ENCODE measurements at places on chromosomes 12 and 14. TPM values are rescaled to one million over a fixed set of nuclear protein-coding genes. Genes with fewer than 3 reads are reported as not detected.

- DNase-seq, result peak; percentile 6
- H3K27me3 ChIP-seq, result no peaks in the 10 kb centered on the region
- H3K36me3 ChIP-seq, result no peaks in the 10 kb centered on the region
- peak overlapping the region; percentile 93 for H3K4me3 ChIP-seq
- H3K27ac ChIP-seq, result peak overlapping the region; percentile 97
Observed at GRCh38 chr12:57430112-57430930, 522 bp downstream of the R3HDM2 start.

ERG28 gene
- total RNA-seq, result 15.9 TPM

MANSC4 gene
- total RNA-seq, result not detected

- H3K27ac ChIP-seq, result no peak overlapping the region
- peaks cover 20% of the 10 kb centered on the region for H3K4me1 ChIP-seq
- no peak overlapping the region for H3K4me3 ChIP-seq
- H3K27me3 ChIP-seq, result peaks cover 2% of the 10 kb centered on the region
- no peaks in the 10 kb centered on the region for H3K36me3 ChIP-seq
Observed at GRCh38 chr14:64198486-64198885, 95.7 kb downstream of the ESR2 start.

GRCh38 chr12:3720772-3721171 lies 32.1 kb downstream of the CRACR2A start:
- no peak for DNase-seq
- no peaks in the 10 kb centered on the region for H3K4me1 ChIP-seq
- H3K27ac ChIP-seq, result no peak overlapping the region
- peaks cover 39% of the 10 kb centered on the region for H3K27me3 ChIP-seq

GRCh38 chr12:132850291-132850690 lies 21.6 kb upstream of the GOLGA3 start:
- DNase-seq, result no peak
- H3K27ac ChIP-seq, result no peak overlapping the region
- no peak overlapping the region for H3K4me3 ChIP-seq
- H3K36me3 ChIP-seq, result peaks cover 39% of the 10 kb centered on the region
- H3K27me3 ChIP-seq, result no peaks in the 10 kb centered on the region
- H3K4me1 ChIP-seq, result no peaks in the 10 kb centered on the region

DNA sequence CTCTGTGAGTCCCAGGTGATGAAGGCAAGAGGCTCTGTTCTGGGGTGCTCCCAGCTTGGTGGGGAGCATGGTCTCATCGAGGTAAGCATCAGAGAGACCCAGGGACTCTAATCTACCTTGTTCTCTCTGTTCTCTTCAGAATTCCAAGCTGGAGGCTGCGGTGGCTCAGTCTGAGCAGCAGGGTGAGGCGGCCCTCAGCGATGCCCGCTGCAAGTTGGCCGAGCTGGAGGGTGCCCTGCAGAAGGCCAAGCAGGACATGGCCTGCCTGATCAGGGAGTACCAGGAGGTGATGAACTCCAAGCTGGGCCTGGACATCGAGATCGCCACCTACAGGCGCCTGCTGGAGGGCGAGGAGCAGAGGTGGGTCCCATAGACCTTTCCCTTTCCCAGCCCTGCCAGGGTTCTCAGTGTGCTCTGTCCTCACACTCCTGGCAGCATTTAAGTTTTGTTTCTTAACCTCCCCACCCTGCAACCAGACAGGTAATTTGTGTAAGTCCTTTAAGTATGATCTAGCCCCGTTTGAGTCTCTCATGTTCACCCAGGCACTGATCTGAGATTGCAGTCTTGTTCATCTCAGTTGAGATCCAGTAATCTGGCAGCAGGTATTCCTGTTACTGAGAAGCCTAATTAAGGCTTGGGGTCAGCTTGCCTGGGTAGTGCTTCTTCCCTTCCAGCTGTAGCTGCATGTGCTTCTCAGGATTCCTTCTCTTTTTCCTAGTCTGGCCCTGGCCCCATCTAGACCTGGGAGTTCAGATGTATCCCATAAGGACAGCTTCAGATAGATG lies 14.8 kb upstream of the KRT81 start:
- H3K36me3 ChIP-seq, result no peaks in the 10 kb centered on the region
- H3K27me3 ChIP-seq, result peaks cover 22% of the 10 kb centered on the region
- no peak overlapping the region for H3K27ac ChIP-seq

DNA sequence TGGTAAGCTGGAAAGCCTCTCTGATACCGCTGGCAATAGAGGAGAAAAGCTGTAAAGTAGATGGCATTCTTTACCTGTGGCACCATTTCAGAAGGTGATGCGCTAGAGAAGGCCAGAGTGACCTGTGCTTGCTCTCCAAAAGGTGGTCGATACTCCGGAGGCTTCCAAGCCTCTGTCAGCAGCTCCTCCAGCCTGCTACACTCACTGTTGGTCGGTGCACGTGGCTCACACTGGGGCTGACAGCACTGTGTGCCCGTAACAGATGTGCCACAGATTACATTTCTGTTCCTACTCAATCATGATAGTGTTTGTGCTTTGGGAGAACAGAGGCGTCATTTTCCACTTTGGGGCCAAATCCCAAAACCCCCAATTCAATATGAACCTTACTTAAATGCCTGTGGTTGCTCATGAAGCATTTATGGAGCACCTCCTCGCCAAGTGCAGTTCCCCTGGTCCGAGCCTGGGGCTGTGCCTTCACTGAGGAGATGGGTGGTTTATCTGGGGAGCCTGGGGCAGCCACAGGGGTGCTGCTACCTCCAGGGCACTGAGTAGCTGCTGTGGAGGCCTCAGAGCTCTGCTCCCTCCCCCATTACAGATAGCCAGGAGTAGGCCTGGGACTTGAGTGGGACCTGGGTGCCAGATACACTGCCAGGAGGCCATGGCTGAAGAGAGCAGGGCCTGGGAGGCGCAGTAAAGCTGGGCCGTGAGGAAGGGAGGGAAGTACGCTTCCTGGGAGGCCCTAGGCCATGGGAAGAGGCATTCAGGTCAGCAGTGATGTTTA lies 26.8 kb downstream of the CCNK start:
- no peak overlapping the region for H3K4me3 ChIP-seq
- peaks cover 29% of the 10 kb centered on the region for H3K36me3 ChIP-seq
- peak overlapping the region; percentile 66 for H3K27ac ChIP-seq
- no peak for DNase-seq

DNA sequence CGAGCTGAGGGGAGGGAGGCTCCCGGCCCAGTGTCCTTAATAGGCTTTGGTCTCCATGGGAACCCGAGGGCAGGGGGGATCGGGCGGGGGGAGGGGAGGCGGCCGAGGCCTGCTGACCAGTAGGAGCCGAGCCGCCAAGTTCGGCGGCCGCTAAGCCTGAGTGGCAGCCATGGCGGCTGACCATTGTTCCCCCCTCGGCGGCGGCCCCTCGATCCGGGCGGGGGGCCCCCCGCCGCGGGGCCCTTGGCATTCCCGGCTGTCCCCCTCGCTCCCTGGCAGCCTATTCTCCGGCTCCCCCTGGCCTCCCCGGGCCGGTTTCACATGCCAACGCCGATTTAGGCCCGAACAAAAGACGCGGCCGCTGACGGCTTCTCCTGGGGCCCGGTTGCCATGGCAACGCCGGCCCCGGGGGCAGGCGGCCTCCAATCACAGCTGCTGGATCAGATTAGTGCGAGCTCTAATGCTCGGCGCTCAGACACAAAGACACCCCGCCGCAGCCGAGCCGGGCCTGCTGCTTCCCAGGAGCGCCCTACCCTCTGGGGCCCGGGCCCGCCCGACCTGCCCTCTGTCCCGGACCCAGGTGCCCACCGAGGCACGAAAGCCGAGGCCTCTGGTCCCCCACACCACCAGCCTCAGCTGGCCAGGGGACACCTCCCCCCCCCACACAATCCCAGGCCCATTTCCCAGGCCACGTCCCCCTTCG lies 7.3 kb downstream of the MSI1 start:
- no peak for DNase-seq
- H3K27me3 ChIP-seq, result peaks cover 41% of the 10 kb centered on the region
- no peak overlapping the region for H3K4me3 ChIP-seq
- H3K4me1 ChIP-seq, result no peaks in the 10 kb centered on the region
- no peaks in the 10 kb centered on the region for H3K36me3 ChIP-seq
- no peak overlapping the region for H3K27ac ChIP-seq

MYG1 gene
- total RNA-seq, result 75.0 TPM

DNA sequence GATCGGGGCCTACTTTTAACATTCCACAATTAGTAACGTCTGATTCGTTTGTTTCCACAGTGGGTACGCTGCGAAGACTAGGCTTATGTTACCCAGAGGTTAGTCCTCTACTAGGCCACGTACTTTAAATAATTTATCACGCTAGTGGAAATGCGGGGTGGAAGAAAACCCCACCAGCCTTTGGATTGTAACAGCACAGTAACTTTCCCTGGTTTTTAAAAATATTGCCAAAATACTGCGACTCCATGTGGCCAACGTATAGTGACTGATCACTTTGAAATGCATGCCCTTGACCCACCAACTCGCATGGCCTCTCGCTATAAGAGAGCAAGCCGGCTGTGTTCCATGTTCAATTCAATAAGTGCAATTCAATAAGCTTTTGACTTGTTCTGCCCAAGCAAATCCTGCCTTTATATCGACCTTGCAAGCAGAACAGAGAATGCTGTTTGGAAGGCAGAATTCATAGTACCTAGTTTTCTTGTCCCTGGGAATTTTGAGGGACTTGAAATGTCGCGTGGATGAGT lies 882 bp upstream of the GTF2A1 start:
- H3K27ac ChIP-seq, result peak overlapping the region; percentile 99
- no peak for DNase-seq
- H3K4me3 ChIP-seq, result peak overlapping the region; percentile 94
- H3K4me1 ChIP-seq, result peaks cover 32% of the 10 kb centered on the region
- H3K36me3 ChIP-seq, result peaks cover 5% of the 10 kb centered on the region

KRT7 gene
- total RNA-seq, result 376 TPM

RPAP3 gene
- total RNA-seq, result 43.4 TPM

ACOT4 gene
- not detected for total RNA-seq

DNA sequence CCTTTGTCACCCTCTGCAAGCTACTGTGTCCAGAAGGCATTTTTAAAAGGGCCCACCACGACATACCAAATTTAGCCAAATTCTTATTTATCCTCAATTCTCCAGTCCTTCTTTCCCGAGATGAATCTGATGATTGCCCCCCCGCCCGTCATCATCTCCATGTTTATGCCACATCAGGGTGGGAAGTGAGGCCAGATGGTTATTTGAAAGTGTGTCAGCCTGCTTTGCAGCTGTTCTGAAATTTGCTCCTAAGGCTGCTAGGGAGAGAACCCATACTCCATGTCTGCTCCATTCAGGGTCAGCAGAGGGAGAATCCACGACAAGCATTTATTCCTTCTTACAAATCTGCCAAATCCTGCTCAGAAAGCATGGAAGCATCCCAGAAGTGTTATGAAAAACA lies 337.8 kb downstream of the ADAMTS20 start:
- no peak overlapping the region for H3K4me3 ChIP-seq
- peaks cover 15% of the 10 kb centered on the region for H3K4me1 ChIP-seq
- no peak for DNase-seq
- H3K36me3 ChIP-seq, result no peaks in the 10 kb centered on the region

C12orf42 gene
- not detected for total RNA-seq

DNA sequence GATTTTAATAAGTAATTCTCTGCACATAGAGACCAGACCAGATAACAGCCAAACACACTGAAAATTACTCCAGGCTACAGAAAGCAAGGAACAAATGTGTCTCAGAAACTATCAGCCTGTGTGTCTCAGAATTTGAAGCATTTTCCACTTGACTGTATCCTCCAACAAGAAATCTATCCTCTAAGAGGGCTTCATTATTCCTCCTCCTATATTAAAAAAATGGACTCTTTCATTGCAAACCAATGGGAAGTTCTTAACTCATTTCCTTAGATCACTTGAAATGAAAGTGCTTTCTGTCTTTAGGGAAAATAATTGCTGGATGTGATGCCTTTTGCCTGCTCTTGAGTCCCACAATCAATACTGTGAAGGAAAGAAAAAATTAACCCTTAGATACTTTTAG lies 2.3 kb downstream of the ST8SIA1 start:
- no peaks in the 10 kb centered on the region for H3K36me3 ChIP-seq
- H3K4me3 ChIP-seq, result no peak overlapping the region
- H3K4me1 ChIP-seq, result peaks cover 11% of the 10 kb centered on the region
- no peak overlapping the region for H3K27ac ChIP-seq

DNA sequence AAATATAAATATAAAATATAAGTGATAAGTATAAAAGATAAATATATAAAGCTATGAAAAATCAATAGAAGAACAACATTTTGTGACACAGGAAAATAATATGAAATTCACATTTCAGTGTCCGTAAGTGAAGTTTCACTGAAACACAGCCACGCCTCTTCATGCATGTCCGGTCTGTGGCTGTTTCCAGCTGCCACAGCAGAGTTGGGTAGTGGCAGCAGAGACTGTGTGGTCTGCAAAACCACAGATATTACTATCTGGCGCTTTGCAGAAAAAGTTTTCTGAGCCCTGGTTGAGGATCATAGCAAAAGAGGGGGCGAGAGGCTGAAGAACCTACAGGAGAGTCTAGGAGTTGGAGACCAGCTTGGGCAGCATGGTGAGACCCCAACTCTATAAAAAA lies 780 bp downstream of the SERPINA4 start:
- H3K36me3 ChIP-seq, result peaks cover 8% of the 10 kb centered on the region
- H3K27me3 ChIP-seq, result no peaks in the 10 kb centered on the region
- H3K4me3 ChIP-seq, result no peak overlapping the region
- DNase-seq, result no peak

DNA sequence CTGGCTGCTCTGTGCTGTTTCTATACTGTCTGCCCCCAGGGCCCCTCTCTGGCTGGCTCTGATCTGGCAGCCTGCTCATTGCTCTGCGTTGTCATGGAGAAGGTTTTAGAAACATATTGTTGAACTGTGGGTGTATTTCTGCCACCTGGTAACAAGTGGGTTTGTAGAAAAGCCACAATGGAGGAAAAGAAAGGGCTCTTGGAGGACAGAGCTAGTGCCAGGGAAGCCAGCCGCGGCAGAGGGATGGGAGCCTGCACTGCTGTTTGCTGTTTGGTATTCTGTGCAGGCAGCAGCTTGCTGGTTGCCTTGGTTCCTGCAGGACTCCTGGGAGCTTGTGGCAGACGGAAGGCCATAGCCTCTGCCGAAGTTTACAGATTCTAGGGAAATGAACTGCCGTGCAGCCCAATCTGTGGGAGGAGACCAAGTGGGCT lies 15.1 kb downstream of the CCDC177 start:
- no peak for DNase-seq
- no peak overlapping the region for H3K4me3 ChIP-seq
- H3K27me3 ChIP-seq, result peaks cover 50% of the 10 kb centered on the region

HAL gene
- 0.08 TPM for total RNA-seq

OVCH1 gene
- total RNA-seq, result not detected

GRCh38 chr14:60241091-60241490 lies 7.9 kb upstream of the PPM1A start:
- H3K27ac ChIP-seq, result no peak overlapping the region
- no peaks in the 10 kb centered on the region for H3K4me1 ChIP-seq
- H3K36me3 ChIP-seq, result no peaks in the 10 kb centered on the region
- no peak for DNase-seq
- H3K4me3 ChIP-seq, result no peak overlapping the region

- peaks cover 34% of the 10 kb centered on the region for H3K4me1 ChIP-seq
- H3K36me3 ChIP-seq, result no peaks in the 10 kb centered on the region
- H3K27ac ChIP-seq, result peak overlapping the region; percentile 7
- no peaks in the 10 kb centered on the region for H3K27me3 ChIP-seq
Observed at GRCh38 chr14:65438266-65438933, 25.9 kb downstream of the FUT8 start.

- H3K4me3 ChIP-seq, result no peak overlapping the region
- H3K36me3 ChIP-seq, result no peaks in the 10 kb centered on the region
- H3K4me1 ChIP-seq, result peaks cover 28% of the 10 kb centered on the region
- H3K27me3 ChIP-seq, result no peaks in the 10 kb centered on the region
- DNase-seq, result no peak
Observed at GRCh38 chr12:78403681-78404080, 460.9 kb upstream of the SYT1 start.

- no peak overlapping the region for H3K27ac ChIP-seq
- no peak for DNase-seq
- no peaks in the 10 kb centered on the region for H3K36me3 ChIP-seq
- H3K27me3 ChIP-seq, result no peaks in the 10 kb centered on the region
Observed at GRCh38 chr14:105146976-105147635, 21.5 kb downstream of the JAG2 start.

GRCh38 chr12:88552610-88553079 lies 27.6 kb downstream of the KITLG start:
- H3K27me3 ChIP-seq, result peaks cover 1% of the 10 kb centered on the region
- H3K4me3 ChIP-seq, result peak overlapping the region; percentile 16
- peaks cover 85% of the 10 kb centered on the region for H3K4me1 ChIP-seq
- H3K27ac ChIP-seq, result peak overlapping the region; percentile 81

Data from HFFc6 (cell line).